ENCODE measurements at places on chromosomes 12 and 14. TPM values are rescaled to one million over a fixed set of nuclear protein-coding genes. Genes with fewer than 3 reads are reported as not detected.
A peak's percentile ranks its signal among the peaks of the same experiment; 100 is the strongest.

GRCh38 chr14:100660882-100661635 lies 65.6 kb upstream of the DLK1 start:
- H3K4me3 ChIP-seq: no peak overlapping the region

- no peak overlapping the region for H3K4me3 ChIP-seq
- H3K4me1 ChIP-seq: no peaks in the 10 kb centered on the region
- no peak for DNase-seq
- H3K36me3 ChIP-seq: peaks cover 29% of the 10 kb centered on the region
These were observed 866 bp downstream of the NPFF start for GRCh38 chr12:53506450-53506785.

OR10P1 gene
- total RNA-seq: not detected

GRCh38 chr12:28631831-28632230 lies 441.6 kb downstream of the CCDC91 start:
- no peak overlapping the region for H3K27ac ChIP-seq
- no peak overlapping the region for H3K4me3 ChIP-seq
- H3K27me3 ChIP-seq: no peaks in the 10 kb centered on the region
- H3K4me1 ChIP-seq: no peaks in the 10 kb centered on the region
- H3K36me3 ChIP-seq: no peaks in the 10 kb centered on the region

PRH2 gene
- total RNA-seq: not detected

SERPINA3 gene
- not detected for total RNA-seq

ANO2 gene
- total RNA-seq: 4.2 TPM

GRCh38 chr14:37285220-37285619 lies 87.5 kb downstream of the MIPOL1 start:
- no peak for DNase-seq
- no peak overlapping the region for H3K4me3 ChIP-seq
- peaks cover 10% of the 10 kb centered on the region for H3K36me3 ChIP-seq
- H3K27ac ChIP-seq: no peak overlapping the region
- no peaks in the 10 kb centered on the region for H3K27me3 ChIP-seq

GRCh38 chr12:4091016-4091743 lies 182.4 kb upstream of the CCND2 start:
- DNase-seq: no peak
- no peaks in the 10 kb centered on the region for H3K27me3 ChIP-seq
- H3K4me1 ChIP-seq: no peaks in the 10 kb centered on the region
- no peaks in the 10 kb centered on the region for H3K36me3 ChIP-seq
- no peak overlapping the region for H3K27ac ChIP-seq
- no peak overlapping the region for H3K4me3 ChIP-seq

DNA sequence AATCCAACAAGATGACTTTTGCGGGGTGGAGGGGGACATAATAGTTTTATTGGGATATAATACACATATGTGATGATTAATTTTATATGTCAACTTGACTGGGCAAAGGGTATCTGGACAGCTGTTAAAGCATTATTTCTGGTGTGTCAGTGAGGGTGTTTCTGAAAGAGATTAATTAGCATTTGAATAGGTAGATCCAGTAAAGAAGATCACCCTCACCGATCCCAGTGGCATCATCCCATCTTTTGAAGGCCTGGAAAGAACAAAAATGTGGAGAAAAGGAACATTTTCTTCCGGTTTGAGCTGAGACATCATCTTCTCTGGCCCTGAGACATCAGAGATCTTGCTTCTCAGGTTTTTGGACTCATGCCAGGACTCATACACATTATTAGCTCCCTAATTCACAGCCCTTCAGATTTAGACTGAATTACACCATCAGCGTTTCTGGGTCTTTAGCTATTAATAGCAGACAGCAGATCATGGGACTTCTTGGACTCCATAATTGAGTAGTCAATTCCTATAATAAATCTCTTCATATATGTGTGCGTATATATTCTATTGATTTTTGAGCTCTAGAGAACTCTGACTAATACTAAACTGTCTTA lies 283.6 kb downstream of the PCNX1 start:
- no peaks in the 10 kb centered on the region for H3K27me3 ChIP-seq
- H3K4me1 ChIP-seq: peaks cover 13% of the 10 kb centered on the region
- H3K36me3 ChIP-seq: no peaks in the 10 kb centered on the region
- H3K27ac ChIP-seq: no peak overlapping the region

DNA sequence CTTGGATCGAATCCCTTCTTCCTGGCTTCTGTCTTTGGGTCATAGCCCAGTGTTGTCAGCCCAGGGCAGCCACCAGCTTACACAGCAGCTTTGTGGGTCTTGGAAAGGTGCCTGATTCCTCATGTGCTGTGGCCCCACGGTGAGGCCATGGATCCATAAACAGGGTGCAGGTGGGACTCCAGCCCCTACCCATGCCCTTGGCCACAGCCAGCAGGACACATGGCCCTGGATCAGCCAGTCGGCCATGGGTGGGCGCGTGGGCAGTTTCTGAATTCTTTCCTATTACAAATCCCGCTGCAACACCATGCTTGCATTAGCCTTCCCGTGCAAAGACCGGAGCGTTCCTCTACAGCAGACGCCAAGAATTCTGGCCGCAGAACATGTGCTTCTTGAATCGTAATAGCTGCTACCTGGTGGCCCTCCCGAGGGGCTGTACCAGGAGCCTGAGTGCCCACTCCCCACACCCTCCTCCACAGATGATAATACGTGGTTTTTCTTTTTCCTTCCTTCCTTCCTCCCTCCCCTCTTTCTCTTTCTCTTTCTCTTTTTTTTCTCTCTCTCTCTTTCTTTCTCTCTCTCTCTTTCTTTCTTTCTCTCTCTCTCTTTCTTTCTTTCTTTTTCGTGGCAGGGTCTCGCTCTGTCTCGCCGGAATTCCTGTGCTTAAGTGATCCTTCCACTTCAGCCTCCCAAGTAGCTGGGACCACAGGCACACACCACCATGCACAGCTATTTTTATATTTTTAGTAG lies 2.9 kb upstream of the MMP17 start:
- H3K4me3 ChIP-seq: no peak overlapping the region
- no peak overlapping the region for H3K27ac ChIP-seq
- peak; percentile 30 for DNase-seq
- H3K36me3 ChIP-seq: no peaks in the 10 kb centered on the region
- no peaks in the 10 kb centered on the region for H3K4me1 ChIP-seq
- no peaks in the 10 kb centered on the region for H3K27me3 ChIP-seq

POTEG gene
- total RNA-seq: not detected

TOMM20L gene
- not detected for total RNA-seq

INSM2 gene
- not detected for total RNA-seq

FAM181A gene
- total RNA-seq: not detected

DNA sequence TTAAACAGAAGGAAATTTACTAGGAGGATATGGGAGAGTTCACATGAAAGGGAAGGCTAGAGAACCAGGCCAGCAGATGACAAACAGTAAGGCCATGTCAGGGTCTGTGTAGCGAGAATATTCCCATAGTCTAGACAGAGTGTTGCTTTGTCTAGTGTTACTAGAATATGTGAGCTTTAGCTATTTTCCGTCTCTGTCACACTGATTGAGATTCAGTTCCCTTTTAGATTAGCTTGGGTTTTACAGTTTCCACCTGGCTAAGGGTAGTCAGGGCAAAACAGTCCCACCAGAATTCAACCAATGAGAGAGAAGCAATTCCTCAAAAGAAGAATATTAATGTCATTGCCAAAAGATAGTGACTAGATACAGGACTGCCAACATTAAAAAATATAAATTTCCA lies 82.8 kb upstream of the MDM1 start:
- H3K4me1 ChIP-seq: no peaks in the 10 kb centered on the region
- H3K27me3 ChIP-seq: no peaks in the 10 kb centered on the region
- H3K27ac ChIP-seq: no peak overlapping the region

DNA sequence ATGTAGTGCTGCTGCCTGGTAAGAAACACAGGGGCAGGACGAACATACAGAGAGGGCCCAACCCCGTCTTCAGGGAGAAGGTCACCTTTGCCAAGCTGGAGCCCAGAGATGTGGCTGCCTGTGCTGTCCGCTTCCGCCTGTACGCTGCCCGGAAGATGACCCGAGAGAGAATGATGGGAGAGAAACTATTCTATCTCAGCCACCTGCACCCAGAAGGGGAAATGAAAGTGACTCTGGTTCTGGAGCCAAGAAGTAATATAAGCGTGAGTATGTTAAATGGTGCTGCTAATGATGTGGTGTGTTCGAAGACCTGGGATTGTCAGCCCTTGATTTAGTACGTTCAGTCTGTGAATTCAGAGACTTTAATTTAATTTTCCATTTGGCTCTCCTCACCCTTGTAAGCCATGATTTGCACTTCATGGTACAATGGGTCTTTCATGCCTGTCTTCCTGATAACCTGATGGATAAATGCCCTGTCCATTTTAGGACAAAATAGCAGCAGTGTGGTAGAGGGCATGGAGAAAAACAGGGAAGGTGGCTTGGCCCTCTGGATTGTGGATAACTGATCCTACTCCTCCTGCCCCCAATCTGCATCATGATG lies 318.9 kb downstream of the SNAPC1 start:
- no peak for DNase-seq
- no peaks in the 10 kb centered on the region for H3K4me1 ChIP-seq
- no peaks in the 10 kb centered on the region for H3K27me3 ChIP-seq
- peaks cover 6% of the 10 kb centered on the region for H3K36me3 ChIP-seq
- no peak overlapping the region for H3K4me3 ChIP-seq

DNA sequence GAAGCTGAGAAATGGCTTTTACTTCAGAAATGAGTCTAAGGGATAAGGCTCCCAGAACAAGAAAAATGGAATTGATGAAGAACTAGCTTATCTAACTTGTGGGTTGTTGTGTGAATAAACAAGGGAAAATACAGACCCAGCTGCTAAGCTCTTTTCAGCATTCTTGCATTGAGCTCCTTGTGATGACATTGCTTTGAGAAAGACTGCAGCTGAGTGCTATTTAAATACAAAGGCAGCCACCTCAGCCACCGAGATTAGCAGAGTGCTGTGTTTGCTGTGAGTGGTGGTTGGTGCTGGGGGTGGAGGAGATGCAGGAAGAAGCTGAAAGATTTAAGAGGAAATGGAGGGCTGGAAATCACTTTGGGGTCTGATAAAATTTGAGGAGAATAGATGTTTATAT lies 396.0 kb upstream of the PRICKLE1 start:
- DNase-seq: peak; percentile 79
- no peaks in the 10 kb centered on the region for H3K4me1 ChIP-seq
- H3K4me3 ChIP-seq: peak overlapping the region; percentile 37
- H3K36me3 ChIP-seq: no peaks in the 10 kb centered on the region
- H3K27me3 ChIP-seq: no peaks in the 10 kb centered on the region

DNA sequence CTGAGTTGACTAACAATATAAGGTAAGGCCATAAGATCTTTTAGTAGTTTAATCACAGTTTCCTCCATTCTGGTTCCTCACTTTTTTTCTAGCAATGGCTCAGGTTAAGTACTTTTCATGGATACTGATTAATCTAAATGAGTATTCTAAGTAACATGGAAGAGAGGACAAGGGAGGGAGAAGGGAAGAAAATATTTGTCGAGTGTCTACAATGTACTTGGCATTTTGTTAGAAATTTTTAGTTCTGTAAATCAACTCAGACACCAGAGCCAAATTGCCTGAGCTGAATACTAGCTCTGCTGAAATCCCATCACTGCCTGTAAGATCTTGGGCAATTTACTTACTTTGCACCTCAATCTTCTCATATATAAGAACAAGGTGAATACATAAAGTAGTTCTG lies 20.2 kb downstream of the RERG start:
- DNase-seq: no peak
- H3K27ac ChIP-seq: no peak overlapping the region
- H3K36me3 ChIP-seq: no peaks in the 10 kb centered on the region
- peaks cover under 1% of the 10 kb centered on the region for H3K4me1 ChIP-seq
- H3K4me3 ChIP-seq: no peak overlapping the region

RASSF9 gene
- total RNA-seq: 0.04 TPM

PLBD1 gene
- total RNA-seq: 15.2 TPM

DNA sequence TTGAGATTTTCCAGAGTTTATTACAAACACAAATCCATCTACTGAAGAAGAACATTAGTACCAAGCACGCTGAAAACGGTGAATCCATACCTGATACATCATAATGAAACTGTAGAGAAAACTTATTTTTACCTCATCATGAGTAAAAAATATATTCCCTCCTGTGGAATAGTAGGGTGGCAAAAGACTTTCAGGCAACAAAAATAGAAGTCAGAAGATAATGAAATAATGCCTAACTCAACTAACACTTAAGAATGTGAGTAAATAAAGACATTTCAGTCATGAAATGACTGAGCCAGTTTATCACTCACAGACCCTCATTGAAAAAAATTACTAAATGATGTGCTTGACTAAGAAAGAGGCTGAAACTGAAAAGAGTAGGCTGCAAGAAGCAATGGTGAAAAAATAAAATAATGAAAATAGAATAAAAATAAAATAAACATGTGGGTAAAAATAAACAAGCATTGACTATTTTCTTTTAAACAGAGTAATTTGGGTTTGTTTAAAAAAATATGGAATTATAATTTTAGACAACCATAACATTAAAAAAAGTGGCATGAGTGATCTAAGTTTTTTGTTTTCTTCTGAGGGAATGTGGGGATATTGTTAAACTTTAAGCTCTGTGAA lies 148.6 kb downstream of the ASCL1 start:
- no peak for DNase-seq
- no peak overlapping the region for H3K27ac ChIP-seq

Measured in H9 (cell line).